ENCODE measurements at places on chromosomes 2 and 18.

GRCh38 chr2:240142256-240142775 lies 1.9 kb upstream of the OTOS start:
- DNase-seq = no peak

DNA sequence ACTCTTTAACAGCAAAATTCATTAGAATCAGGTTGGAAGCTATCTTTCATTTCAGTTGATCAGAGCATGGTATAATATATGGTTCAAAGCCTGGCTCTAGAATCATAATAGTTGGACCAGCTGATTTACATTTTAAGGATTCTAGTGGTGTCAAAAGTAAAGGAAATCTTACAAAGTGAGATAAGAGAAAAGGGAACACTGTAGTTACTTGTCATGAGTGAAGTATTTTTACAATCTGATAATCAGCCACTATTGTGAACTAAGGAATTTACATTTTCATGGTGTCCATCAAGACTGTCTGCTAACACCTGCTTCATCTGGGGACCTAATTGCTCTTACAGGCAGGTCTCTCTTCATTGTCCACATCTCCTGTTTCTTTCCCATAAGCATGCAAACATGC lies 161.1 kb downstream of the SLC39A10 start:
- no peak for DNase-seq

DNA sequence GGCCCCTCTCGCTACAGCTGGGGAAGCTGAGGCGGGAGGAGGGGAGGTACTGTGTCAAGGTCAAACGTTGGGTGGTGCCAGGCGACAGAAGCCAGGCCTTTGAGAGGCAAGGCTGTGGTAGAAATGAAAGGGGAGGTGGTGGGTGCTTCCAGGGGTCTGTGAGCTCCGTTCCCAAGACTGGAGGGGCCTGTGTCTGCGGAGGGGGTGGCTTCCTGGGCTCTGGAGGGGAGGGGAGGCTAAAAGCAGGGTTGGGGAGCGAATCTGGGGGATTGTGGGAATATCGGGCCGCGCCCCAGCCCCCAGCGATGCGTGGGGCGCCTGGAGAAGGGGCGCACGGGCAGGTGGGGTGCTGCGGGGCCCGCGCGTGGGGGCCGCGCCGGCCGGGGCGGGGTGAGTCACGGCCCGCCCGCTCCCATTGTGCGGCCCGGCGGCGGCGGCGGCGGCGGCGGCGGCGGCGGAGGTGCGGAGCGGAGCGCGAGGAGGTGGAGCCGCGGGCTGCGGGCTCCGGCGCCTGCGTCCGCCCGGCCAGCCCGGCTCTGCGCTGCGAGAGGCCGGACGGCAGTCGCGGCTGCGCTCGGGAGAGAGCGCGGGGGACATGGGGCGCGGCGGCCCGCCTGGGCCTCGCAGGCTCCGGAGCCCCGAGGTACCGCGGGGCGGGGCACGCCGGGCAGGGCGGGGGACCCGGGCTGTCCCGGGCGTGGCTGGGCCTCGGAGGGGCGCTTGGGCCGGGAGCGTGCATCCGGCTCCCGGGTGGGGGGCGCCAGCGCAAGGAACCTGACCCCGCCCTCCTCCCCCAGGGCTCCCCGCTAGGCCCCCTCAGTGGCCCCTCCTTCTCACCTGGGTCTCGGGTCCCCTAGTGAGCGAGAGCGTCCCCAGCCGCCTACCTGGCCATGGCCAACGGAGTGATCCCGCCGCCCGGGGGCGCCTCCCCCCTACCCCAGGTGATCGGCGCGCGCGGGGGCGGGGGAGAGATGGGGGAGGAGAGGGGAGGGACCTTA lies at the start of gene SLC4A3:
Gene SLC4A3, plus strand, starts transcription at position 528 of the 998 bp plus-strand sequence. Its CDS starts 363 bp downstream, at position 891.
- no peak for DNase-seq

- DNase-seq = no peak
These were observed 1.1 kb downstream of the MREG start for GRCh38 chr2:216012133-216012829.

GRCh38 chr2:132009874-132010521 lies 151.8 kb downstream of the ANKRD30BL start:
- no peak for DNase-seq
